Suppressor macrophage treated with lipopolysaccharide for 1 hour (primary cell): ENCODE measurements at places on chromosomes 2 and 18.

DNA sequence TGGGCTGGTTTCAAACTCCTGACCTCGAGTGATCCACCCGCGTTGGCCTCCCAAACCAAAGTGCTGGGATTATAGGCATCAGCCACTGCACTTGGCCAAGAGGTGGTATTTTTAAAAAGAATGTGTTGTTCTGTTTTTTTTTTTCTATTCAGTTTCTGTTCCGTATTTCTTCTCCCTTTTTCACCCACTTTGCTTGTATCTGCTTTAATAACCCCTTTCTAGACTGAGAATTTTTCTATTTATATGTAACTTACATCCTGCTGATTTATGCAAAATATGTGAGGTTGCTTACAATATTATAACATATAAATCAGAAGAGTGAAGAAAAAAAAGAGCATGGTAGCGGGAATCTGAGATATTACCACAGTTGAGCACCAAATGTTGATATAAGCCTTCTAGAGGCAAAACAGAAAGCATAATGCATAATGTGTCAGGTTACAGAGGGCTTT lies 17.2 kb upstream of the LYPD6B start:
- DNase-seq: peak; percentile 40

GRCh38 chr2:44602446-44602845 lies 240.7 kb downstream of the CAMKMT start:
- peak; percentile 45 for DNase-seq

- DNase-seq: no peak
These were observed 71.1 kb downstream of the SCN9A start for GRCh38 chr2:166304656-166305055.

DNA sequence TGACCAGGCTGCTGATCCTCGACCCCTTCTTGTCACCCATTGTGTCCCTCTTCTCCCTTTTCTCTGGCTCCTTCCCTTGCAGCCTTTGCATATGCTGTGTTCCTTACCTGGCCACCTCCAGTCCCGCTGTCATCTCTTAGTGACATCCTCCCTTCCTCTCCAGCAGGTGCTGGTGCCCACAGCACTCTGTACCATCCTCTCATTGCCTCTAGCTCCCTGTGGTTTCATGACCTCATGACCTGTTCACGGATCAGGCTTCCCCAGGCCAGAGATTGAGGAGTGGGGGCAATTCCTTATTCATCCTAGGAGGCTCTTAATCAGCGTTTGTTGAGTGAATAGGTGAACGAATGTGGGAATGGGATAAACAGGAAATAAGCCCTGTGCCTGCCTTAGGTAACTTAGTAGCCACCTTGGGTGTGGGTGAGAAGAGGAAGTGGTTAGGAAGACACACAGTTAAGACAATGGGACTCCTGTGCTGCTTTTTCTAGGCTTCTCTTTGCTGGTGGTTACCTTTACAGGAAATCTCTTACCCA lies 35.5 kb downstream of the ITGA6 start:
- no peak for DNase-seq
